ENCODE measurements at places on chromosomes 2 and 18.
A peak's percentile ranks its signal among the peaks of the same experiment; 100 is the strongest.

DNA sequence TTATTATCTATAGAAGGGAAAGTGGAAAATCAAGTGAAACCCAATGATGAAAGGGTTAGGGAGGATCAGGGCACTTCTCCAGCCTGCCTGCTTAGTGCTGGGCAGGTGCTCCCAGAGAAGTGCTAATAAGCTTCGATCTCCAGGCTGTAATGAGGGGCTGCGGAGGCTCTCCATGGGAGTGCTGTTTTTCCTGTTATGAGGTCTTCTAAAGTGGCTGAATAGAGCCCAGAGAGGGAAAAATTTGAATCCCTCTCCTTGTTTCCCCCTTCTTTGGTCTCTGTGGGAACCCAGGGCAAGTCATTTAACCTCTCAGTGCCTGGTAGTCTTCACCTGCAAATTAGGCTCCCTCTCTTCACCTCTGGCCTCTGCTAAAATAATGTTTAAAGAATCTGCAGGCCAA lies 351.7 kb upstream of the DCC start:
- no peak for DNase-seq

DNA sequence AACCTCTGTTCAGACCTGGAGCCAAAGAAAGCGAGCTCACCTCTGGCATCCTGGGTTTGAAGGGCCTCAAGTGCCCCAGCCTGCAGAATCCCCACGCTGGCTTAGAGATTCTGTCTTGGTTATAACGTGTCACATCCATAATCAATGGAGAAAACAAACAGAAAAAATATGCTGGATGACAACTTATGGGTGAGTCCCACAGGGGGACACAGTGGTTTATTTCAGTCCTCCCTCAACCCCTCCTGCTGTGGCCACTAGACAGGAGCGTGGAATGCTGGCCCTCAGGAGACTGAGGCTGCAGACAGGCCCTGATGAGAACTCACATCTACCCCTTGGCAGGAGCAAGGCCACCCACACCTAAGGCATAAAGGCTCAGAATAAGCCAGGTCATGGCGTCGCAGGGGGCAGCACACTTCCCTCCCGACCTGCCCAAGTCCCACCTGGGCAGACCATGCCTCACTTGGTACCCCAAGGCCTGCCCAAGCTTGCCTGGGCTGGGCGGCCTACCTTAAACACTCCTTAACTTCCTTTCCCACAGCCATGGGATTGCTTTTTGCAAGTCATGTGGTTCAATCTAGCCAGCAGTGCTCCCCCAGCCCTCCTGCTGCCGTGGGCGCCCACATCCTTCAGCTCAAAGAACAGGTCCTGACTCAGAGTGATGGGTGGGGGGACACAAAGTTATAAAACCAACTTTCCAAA lies 19.9 kb downstream of the COX7A2L start:
- DNase-seq = no peak

- DNase-seq = no peak
These were observed 20.3 kb upstream of the FAHD2A start for GRCh38 chr2:95382192-95382591.

DNA sequence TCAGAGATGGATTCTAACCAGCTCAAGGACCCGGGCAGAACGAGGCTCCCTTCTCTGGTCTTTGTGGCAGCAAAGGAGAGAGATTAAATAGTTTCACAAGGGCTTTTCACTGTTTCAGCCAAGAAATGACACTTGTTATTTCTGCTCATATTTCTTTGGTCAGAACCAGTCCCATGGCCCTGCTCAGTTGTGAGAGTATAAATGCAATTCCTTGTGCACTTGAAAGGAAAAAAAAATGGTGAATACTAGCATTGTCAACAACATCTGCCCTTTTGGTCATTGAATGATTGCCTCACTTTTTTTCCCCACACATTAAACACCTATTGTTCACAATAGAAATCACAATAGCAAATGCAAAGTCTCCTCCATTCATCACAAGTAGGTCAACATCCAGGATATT lies 104.4 kb downstream of the RDH14 start:
- DNase-seq = no peak

DNA sequence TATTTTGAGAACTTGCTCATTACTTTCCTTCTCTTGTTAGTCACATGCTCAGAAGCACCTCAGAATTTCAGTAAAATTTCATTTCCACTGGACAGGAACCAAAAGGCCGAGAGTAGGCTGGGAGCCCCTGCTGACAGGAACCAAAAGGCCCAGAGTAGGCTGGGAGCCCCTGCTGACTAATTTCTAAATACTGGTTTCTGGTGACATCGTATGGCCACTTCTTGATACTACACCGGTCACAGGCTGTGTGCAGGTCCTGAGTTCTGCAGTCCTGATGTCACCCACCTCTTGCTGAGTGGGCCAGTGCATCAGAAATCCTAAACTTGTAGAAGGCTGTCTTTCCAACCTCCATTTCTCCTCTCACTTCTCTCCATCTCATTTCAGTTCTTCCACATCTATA lies 17.7 kb upstream of the EN1 start:
- DNase-seq = no peak

GRCh38 chr18:75915941-75916623 lies 488.6 kb upstream of the SMIM21 start:
- no peak for DNase-seq

DNA sequence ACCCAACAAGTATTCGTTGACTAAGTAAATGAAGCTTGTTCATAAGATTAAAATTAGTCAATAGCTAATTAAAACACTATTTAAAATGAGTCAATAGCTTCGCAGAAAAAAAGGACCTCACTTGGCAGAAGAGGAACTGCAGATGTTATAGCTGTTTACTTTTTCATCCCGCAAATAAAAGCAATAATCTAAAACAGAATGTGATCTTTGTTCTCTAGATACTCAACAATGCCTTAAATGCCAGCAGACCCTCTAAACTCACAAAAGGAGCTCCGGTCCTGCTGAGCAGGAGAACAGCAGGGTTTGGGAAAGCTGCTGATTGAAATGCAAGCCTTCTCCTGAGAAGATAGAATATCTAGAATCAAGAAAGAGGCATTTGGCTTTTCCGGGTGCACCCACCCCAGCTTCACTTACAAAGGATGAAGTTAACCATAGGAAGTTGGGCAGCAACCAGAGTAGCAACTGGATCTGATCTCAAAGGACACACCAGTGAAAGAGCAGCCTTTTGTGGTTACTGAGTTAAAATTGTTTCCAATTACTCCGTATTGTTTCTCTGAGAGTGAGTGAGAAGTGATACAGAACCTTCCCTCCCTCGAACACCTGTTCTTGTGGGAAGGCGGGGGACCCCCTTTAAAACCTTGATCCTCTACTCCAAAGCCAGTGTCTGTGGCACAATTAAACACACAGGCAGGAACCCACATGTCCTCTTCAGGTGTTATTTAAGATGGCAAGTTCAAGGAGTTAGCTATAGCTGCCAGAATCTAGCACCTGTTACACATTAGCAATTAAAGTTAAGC lies 6.8 kb downstream of the CCBE1 start:
- no peak for DNase-seq

- no peak for DNase-seq
These were observed 16.7 kb upstream of the RAPH1 start for GRCh38 chr2:203551778-203552177.

GRCh38 chr2:217756375-217757107 lies 246.3 kb downstream of the TNS1 start:
- DNase-seq = peak; percentile 63

DNA sequence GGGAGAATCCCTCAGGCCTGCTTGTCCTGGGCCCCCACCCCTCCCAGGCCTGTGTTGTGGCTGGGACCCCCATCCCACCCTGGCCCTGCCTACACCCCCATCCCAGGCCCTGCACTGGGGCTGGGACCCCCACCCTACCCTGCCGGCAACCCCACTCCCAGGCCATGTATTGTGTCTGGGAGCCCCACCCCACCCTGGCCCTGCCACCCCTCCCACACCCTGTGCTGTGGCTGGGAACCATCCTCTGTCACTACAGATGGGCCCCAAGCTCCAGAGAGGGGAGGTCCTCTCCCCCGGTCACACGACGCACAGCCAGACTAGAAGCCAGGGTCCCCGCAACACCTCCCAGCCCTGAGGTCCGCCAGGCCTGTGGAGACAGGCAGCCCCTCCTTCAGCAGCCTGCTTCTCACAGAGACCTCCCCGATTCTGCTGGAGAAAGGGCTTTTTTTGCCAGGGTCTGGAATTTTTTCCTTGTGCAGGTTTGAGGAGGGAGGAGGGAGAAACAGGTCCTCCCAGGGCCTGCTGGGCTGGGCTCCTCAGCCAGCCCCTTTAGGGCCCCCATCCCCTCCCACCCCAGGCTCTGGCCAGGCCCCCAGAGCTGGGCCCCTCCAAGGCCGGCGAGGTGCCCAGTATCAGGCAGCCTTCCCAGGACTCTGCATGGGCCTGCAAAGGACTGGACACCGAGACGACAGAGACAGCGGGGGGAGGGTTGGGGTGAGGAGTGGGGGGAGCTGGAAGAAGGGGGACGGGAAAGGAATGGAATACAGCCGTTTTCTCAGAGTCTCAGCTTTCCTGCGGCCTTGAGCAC lies 28.0 kb downstream of the KIF1A start:
- DNase-seq = no peak

GRCh38 chr18:45627204-45627526 lies 11.9 kb downstream of the SLC14A2 start:
- DNase-seq = no peak

DNA sequence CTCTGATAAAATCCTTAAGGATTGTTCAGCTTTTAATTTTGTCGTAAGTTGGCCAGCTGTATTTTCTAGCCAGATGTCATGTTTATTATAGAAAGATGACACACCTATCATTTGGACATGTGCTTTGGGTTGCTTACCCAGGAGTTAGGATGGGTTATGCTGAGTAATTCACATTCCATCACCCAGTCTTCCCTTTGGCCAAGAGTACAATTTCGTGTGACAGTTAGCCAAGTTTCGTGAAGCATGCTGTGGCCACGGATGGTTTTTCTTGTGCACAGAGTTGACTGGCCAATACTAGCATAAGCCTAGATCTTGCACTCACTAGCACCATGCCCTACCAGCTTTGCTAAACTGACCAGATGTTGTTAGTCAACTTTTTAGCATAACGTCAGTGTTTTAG lies 5.8 kb downstream of the MAPRE3 start:
- no peak for DNase-seq

- DNase-seq = peak; percentile 57
These were observed 1.1 kb upstream of the FARP2 start for GRCh38 chr2:241354668-241355658.

DNA sequence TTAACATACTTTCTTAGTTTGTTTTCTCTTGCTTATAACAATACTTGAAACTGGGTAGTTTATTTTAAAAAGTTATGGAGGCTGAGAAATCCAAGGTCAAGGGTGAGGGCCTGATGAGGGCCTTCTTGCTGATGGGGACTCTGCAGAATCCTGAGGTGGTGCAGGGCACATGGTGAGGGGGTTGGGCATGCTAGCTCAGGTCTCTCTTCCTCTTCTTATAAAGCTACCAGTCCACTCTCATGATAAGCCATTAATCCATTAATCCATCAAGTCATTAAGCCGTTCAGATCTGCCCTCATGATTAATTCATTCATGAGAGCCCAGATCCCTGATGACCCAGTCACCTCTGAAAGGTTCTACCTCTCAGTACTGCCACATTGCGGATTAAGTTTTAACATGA lies 21.4 kb downstream of the ALMS1 start:
- no peak for DNase-seq

DNA sequence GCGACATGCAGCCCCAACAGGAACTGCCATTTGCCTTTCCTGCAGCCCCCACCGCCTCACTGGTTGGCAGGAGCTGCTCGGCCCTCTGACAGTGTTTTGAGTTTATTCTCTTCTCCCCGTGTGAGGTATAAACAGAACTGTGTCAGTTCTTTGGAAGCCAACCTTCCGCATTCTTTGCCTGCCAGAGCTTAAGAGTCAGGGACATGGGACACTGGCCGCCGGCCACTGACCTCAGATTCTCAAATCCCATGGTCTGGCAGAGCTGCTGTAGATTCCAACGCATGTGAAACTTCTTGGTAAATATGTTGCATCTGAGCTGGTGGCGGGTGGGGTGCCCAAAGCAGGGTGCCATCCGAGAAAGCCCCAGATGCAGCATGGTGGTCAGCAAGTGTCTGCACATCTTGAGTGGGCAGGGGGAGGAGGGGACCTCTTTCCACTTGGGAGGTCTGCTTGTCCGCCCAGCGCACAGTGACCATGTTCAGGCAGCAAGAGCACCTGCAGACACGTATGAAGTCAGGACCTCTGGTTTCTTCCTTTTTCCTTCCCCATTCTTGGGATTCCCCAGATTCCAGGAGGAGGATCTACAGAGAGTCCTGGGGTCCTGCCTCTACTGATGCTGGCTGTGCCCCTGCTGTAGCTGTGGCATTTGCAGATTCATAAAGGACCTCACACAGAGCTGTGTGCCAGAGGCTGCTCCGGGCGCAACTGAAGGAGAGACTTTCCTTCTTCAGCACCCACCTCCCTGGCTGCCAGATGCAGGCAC lies 23.8 kb downstream of the ASB18 start:
- DNase-seq = no peak

GRCh38 chr2:54613794-54614257 lies 109.6 kb upstream of the EML6 start:
- no peak for DNase-seq

DNA sequence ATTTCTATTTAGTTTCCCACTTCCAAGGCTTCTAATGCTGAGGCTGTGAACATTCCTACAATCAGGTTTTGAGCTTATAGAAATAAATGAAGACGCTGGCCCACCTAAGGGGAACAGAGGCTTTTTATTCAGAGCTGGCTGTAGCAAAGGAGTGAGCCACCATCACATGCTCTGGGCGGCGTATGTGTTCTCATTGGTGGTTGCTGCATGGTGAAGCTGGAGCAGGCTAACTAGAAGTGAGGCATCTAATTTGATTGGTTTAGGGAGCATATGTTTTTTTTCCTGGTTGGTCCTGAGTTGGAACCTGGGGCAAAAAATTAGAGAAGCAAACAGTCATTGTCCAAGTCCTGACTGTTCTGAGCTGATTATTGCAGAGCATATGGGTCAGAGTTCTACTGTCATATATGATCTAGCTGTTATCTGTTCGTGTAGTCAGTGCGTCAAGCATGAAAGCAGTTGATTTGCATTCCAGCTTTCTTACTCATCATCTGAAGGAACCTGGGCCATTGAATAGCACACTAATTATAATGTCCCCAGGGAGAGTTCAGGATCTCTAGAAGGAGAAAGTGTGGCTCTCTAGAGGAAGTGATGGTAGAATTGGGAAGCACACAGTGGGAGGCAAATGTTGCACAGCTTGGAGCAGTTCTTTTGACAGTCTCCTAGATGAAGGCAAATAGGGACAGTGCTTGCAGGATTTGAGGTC lies 279.6 kb downstream of the PARD3B start:
- no peak for DNase-seq

DNA sequence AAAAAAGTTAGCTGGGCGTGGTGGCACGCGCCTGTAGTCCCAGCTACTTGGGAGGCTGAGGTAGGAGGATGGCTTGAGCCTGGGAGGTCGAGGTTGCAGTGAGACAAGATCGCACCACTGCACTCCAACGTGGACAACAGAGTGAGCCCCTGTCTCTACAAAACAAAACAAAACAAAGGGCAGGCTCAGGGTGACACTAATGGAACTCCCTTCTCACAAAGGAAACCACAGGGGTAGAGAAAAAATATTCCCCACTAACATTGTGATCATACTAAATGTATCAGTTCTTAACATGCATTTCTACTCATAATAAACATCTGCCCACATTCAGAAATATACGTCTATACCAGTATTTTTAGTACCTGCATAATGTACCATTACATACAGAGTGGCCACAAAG lies 21.1 kb downstream of the STAM2 start:
- no peak for DNase-seq

- DNase-seq = no peak
These were observed 8.8 kb downstream of the COLEC11 start for GRCh38 chr2:3603536-3604206.

- DNase-seq = no peak
These were observed 44.3 kb downstream of the RDH14 start for GRCh38 chr2:18516112-18516511.
